EH (cell line): ENCODE measurements at places on chromosomes 2 and 18.

- DNase-seq = peak; percentile 34
Measured at GRCh38 chr2:24076849-24077534, 866 bp upstream of the SF3B6 start.

- DNase-seq = peak; percentile 26
Measured at GRCh38 chr2:160582081-160582480, 88.5 kb upstream of the RBMS1 start.

- no peak for DNase-seq
Measured at GRCh38 chr2:173017646-173018420, 57.8 kb upstream of the MAP3K20 start.

GRCh38 chr2:127347734-127348392, 39.9 kb downstream of the MAP3K2 start:
- no peak for DNase-seq

DNA sequence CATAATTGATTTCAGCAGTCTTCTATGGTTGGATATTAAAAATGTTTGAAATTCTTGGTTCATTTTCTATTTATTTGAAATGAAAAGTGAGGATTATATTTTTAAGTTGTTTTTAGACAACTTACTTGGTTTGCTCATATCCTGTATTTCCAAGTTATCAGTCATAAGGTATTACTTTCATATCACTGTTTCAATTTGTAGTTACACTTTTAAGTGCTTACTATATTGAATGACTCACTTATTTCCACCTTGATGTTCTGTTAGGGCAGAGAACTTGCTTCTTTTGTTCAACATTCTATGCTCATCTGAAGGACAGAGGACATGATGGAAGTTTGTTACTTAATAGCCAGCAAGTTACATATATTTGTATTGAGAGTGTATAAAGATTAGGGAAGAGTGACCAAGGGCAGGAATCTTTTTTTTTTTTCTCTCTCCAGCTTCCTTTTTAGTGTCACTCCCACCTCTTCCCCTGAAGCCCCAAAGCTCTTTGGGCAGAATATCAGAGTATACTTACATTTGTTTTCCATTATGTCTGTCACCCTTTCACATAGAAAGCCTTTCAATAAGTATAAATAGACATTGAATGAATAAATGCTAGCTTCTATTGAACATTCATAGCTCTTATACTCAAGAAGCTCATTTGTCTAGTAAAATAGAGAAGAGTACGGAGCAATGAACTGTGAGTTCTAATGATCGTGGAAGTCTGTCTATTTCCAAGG, 28.1 kb downstream of the PIK3C3 start:
- DNase-seq = no peak

DNA sequence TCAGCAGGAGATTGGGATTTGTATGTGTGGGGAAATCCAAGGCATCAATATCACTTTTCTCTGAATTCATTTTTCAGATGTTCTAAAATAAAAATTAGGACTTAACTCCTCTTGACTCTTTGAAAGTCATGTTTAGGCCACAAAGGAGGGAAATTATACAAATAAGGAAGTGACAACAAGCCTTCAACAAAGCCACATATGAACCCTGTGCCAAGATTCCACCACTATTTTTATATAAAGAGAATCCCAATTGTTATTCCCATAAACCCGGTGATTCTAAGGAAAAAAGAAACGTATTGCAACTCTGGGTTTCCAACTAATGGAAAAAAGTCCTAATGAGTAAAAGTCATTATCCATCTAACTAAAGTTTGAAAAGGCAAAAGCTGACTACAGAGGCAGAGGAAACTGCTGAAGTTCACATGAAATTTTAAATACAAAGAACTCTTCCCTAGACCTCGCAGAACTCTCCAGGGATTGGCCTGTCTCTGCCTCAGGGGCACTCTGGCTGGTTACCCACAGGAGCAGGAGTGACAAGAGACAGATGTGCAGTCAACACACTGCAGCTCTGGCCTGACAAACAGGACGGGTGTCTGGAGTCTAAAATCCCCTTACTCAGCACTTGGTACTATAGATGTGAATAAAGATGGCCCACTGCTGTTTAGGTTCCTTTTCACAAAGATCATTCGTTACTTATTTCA, 11.5 kb downstream of the NPC1 start:
- DNase-seq = no peak

DNA sequence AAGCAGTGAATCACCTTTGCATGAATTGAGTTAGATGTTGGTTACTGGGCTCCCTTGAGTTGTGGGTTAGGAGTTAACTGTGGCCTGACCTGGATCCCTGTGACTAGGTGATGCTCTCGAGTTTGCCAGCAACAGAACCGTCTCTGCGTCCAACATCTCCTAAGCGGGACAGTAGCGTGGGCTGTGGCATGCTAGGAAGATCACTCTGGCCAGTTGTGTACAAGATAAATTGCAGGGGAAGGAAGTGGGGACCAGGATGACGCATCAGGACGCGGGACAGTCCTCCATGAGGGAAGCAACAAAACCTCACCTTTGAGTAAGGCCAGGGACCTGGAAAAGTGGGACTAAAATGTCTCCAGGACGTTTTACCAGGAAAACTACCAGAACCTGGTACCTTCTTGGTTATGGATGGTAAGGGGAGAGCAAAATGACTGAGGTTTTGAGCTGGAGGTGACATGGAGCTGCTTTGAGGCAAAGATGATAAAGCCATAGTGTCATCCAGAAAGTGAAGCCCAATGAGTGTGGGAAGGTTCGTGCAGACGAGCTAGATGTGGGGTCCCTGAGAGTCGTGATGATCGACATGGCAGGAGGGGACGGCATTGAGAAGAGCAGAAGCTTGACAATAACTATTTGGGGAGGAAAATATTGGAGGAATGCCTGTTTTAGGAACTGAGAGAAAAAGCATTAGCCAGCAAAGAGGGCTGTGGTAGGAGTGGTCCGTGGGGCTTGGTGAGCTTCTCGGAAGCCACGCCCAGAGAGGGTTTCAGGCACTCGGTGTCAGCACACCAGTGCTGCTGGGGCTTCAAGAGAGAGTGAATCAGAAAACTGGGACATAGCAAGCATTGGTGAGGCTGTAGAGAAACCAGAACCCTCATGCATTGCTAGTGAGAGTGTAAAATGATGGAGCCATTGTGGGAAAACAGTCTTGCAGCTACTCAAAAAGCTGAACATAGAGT, 95.1 kb downstream of the SMAD7 start:
- no peak for DNase-seq

DNA sequence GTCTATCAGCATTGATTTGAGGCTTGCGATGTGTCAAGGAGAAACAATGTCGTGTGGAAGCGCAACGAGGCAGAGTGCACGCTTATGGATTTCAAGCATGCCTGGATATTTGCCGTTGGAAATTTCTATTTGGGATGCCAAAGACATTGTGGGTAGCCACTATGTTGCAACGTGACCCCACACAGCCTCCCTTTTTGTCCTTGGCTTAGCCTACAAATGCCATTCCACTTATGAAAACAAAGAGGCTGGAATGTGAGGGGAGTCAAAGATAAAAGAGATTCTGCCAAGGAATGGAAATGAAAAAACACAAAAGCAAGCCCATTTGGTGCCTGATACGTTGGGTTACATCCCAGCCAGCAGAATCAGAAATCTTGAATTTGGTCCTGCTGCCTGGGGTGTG, 721.2 kb downstream of the GALR1 start:
- DNase-seq = no peak

DNA sequence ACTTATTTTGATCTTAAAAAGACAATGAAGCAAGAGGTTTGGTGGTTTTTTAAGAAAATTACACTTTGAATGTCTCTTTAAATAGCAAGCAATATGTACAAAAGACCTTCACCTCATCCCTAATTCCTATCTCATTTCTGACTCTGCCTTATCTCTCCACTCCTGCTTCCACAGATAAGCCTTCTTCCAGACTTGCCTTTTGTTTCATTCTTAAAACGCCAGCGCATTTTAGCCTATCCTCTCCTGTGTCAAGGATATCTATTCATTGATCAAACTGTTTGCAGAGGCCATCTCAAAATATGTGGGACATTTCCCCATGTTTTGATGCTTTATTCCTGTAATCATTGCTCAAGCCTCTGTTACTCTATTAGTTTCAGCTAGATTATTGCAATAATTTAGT, 562.5 kb downstream of the PARD3B start:
- no peak for DNase-seq

DNA sequence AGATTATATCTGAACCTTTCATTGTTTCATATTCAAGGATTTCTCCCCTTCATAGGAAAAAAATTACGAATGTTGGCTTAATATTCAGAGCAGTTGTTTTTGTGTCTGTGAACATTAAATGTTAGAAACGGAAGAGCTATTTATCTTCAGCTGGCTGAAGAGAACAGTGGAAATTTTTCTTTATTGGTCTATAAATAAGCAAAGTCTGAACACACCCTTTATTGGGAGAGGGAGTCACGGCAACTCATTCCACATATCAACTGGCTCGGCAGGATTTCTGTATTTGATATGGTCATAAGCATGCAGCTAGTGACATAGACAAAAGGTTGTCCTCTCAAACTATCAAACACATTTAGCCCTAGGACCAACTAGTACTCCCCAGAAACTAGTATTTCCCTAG, 468.4 kb upstream of the HNRNPA3 start:
- no peak for DNase-seq

DNA sequence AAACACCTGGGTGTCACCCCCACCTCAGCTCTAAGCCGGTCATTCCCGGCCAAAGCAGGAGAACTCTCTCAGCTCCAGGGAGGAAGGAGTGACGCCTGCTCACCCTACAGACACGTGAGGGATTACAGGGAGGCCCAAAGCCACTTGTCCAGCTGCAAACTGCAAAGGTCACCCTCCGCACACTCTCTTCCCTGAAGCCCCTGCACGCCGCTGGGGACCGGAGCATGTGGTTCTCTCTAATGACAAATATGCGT, 108.0 kb upstream of the ID2 start:
- DNase-seq = no peak

DNA sequence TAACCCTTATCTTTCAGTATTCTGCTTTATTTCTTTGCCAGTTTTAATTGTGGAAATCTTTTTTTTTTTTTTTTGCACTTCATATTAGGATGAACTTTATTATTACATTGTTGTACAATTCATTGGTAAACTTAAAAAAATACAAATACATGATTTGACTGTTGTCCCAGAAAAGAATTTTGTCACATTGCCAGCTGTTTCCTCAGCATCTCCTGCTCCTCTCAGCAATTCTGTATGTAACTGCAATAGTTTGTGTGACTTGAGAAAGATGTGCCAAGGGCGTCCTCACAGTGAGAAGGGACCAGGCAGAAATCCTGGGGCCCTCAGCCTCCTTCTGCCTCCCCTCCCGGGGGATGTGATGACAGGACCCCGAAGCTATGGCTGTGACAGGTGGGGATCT, 254.4 kb downstream of the NBAS start:
- no peak for DNase-seq

DNA sequence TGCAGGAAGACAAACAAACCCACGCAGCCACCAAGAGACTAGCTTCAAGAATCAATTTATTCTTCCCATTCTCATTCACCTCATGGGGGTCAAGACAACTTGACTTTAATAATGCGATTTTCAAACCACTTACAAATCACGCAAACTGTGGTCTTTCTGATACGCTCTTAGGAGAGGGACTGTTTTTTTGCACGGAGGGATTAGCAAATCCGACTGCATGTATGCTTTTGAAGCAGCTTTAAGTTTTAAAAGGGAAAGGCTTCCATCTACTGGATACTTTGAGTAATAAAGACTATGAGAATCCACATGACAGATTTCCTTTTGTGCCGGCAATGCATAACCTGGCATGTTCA, 322.9 kb upstream of the KCNJ3 start:
- DNase-seq = no peak

GRCh38 chr2:152250421-152251100, 75.0 kb upstream of the STAM2 start:
- no peak for DNase-seq

- no peak for DNase-seq
Measured at GRCh38 chr2:225458431-225459117, 59.1 kb downstream of the NYAP2 start.

DNA sequence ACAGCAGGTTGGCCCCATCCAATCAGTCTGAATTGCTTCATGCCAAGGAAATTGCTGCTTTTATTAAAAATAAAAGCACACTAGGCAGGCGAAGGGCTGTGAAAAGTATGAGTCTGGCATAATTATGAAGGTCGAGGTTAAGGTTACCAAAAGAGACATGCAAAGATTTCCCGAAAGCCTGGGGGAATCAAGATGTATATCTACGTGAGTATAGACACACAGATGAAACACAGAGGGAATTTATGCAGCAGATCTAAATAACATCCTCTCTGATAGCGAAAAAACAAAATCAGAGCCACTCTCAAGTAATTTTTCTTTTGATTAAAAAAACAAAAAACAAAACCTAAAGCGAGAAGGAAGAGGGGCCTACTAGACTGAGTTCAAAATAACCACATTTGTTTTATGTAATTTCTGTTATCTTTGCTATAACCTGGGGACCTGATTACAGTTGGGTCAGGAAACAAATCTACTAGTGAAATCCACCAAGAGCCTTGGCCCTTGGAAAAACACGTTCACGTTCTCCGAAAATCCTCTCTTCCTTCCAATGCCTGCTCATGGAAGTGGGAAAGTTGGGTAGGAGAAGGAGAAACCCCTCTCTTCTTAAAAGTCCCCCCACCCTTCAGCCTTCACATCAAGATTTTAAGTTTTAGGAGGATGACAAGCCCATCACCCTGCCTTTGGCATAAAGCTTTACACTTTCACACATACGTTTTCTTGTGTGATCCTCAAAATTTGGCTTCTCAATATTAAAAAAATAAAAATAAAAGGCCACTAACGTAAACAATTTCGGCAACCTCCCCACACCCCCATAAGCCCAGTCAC, 1.4 kb downstream of the AAK1 start:
- DNase-seq = no peak

DNA sequence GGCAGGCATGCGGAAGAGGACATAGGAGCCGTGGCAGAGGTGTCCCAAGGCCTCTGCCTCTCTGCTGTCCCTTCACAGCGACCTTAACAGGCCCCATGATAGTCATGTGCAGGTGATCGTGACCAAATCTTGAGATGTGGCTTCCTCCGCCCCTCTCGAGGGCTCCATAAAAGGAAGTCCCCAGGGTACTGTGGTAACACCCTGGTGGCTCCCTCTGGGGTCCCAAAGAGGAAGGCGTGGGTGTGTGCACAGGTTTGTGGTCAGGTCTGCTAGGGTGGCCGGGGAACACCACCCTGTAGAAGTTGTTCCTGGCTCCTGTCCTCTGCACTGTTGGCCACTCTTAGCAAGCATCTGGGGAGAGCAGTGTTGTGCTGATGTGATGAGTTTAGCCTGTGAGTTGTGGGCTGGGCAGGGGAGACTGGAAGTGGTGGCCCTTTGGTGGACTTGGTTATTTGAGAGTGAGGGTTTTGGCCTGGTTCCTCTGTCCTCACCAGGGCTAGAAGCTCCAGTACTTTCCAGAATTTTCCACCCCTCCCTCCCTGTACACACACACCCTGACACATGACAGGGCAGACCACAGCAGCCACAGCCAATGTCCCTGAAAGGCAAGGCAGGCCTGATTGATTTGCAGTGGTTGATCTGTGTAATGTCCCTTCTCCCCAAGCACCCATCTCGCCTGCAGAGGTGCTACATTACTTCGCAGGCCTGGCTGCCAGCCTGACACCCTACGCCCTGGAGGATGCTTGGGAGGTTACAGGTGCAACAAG, 68.9 kb upstream of the BOD1L2 start:
- DNase-seq = no peak

- no peak for DNase-seq
Measured at GRCh38 chr2:189074506-189074905, 100.3 kb downstream of the COL3A1 start.
